ENCODE measurements at places on chromosomes 11 and 22. TPM values are rescaled to one million over a fixed set of nuclear protein-coding genes. Genes with fewer than 3 reads are reported as not detected.

DNA sequence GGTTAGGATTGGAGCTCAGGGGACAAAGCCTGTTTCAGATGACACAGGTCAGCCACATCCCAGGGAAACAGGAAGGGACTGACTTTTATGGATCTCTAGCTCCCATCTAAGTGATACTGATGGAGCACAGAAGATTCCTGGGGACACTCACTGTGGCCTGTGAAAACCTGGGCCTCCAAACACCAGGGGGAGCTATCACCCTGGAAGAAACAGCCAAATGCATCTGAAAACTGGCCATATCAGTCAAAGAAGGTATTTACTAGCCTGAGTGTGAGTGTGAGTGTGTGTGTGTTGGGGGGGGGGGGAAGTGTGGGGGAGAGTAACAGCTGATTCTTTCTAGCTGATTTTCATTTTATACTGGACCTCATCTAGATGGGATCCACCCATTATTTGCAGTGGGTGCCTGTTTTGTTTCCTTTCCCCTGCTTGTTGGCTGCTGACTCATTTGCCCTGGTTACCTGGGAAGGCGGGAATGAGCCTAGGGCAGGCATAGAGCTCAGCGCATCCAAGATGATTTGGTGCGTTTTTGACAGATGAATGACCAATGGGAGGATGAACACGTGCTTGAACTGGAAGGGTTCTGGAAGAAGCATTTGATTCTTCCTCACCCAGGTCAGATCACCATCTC, 284.0 kb downstream of the KIRREL3 start:
- peak; percentile 27 for DNase-seq

DNA sequence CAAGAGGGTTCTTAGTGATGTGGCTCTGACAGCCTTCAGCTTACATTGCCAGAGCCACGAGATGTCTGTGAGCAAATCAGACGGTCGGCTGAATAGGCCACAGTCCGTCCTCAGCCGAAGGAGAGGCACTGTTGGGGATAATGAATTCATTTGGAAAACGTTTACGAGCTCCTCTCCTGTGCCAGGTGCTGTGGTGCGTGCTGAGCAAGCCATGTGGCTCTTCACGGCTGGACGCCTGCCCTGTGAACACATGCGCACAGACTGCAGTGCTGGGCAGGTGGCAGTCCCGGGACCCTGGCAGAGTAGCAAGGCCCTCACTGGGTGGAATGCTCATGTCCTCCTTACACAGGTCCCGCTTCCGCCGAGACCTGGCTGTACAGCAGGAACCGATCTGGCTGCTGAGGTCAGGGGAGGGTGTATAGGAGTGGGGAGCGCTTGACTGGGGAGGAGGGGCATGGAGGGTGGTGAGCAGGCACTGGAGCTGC, 6.8 kb downstream of the TBC1D22A start:
- DNase-seq = no peak

- no peak for DNase-seq
Observed at GRCh38 chr11:111531687-111532364, 8.7 kb upstream of the LAYN start.

DNA sequence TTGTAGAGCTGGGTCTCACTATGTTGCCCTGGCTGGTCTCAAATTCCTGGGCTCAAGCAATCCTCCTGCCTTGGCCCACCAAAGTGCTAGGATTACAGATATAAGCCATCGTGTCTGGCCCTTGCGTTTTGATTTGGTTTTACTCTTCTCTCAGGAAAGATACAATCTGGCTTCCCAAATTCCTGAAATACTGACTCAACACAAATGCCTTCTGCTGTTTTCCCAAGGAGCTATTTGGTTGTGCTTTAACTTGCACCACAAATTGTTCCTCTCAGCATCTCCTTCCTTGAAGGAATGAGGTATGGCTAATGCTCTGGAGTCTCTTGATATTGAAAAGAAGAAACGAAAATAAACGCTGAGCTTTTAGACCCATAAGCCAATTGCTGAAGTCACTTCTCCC, 110.0 kb upstream of the PAX6 start:
- no peak for DNase-seq

DNA sequence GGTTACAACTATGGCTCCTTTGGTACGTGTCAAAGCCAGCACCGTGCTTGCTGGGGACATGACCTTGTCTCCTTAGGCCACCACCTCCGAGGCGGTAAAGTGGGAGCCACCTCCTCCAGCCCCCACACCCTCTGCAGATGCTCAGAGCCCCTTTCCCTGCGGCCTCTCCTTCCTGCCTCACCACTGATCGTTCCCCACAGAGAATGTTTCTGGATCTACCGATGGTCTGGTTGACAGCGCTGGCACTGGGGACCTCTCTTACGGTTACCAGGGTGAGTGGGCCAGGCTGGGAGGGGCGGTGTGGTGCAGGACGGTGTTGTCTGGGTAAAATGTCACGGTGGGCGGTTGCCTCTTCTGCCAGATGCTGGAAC, 8.9 kb downstream of the SIDT2 start:
- DNase-seq = no peak

The CALCA gene
- polyA plus RNA-seq = not detected

DNA sequence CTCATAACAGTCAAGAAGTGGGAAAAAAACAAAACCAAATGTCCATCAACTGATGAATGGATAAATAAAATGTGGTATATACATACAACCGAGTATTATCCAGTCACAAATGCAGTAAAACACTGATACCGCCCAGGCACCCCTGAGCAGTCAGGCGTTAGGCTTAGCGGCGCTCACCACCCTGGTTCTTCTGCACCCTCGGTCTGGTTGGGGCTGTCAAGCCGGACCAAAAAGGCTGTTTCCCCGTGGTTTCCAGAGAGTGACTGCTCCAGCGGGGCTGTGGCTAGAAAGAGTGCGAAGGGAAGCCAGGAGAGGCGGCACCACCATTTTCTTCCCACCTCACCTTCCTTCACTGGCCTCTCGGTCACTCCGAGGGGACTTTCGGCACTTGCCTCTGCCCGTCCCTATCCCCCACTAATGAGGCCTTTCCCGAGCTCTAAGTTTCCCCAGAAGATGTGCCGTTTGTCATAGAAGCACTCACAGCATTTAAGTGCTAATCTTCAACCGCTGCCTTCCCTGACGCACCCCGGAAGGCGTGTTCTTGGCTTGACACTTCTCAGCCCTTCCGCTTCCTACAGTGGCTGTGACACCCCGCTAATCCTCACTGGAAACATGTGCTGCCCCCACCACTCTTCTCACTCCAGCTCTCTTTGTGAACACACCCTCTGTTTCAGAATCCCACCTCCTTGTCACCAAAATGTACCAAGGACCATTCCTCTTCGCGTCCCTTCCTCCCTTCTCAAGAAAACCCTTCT, 42.4 kb downstream of the FCHSD2 start:
- DNase-seq = no peak

GRCh38 chr11:35427071-35427470, 7.7 kb upstream of the SLC1A2 start:
- peak; percentile 52 for DNase-seq

The ACR gene
- 0.58 TPM for polyA plus RNA-seq

- no peak for DNase-seq
Observed at GRCh38 chr22:30288419-30289140, 725 bp downstream of the CASTOR1 start.

The CACNA1I gene
- polyA plus RNA-seq = 0.12 TPM

DNA sequence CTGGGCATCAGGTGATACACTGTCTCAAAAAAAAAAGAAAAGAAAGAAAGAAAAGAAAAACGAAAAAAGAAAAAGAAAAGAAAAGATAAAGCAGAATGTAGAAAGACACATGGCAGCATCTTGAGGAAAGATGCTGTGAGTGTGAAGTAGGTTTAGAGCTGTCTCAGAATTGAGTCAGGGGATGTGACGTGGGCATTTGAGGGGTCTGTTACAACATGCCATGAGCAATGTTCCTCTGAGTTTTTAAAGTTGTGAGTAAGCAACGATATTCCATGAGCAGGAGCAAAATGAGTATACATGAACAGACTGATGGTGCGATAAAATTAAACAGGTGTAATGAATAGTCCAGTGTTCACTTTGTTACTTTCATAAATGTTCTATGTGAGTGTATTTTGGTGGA, 11.3 kb upstream of the QSER1 start:
- no peak for DNase-seq

DNA sequence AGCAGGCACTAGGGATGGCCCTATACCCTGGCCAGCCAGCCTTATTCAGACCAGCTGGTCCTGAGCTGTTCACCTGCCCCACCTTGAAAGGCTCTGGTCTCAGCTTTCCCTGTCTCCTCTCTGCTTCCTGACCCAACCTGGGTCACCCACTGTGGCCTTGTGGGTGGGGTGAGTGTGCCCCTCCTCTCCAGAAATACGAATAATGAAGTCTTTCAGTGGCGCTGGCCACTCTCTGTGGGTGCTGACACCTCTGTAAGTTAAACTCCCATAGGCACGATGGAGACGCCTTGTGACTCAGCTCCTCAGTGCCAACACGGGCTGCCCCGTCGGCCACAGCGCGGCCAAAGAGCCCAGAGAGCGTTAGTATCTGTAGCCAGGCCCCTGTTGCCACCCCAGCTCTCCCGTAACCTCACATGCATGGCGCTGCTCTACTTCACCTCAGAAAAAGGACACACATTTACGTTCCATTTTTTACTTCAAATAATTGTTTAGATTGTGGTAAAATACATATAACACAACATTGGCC, 74.6 kb upstream of the SEPTIN5 start:
- DNase-seq = no peak

GRCh38 chr11:111777094-111778046, 11.2 kb upstream of the PPP2R1B start:
- peak; percentile 80 for DNase-seq

The MAJIN gene
- polyA plus RNA-seq = not detected

GRCh38 chr11:103035791-103036434, 56.0 kb downstream of the DCUN1D5 start:
- peak; percentile 47 for DNase-seq

DNA sequence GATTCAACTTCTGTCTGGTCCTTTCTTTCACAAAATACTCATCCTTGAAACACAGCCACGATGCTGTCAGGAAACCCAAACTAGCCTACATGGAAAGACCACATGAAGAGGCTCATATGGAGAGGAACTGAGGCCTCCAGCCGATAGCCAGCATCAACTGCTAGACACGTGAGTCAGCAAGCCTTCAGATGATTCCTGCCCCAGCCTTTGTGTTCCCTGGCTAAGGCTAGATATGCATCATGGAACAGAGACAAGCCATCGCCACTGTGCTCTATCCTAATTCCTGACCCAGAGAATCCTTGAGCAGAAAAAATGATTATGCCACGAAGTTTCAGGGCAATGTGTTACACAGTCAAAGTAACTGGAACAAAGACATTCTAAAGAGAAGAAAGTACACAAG, 75.5 kb downstream of the ENTHD1 start:
- no peak for DNase-seq

- DNase-seq = no peak
Observed at GRCh38 chr22:37366601-37367000, 60.7 kb downstream of the ELFN2 start.

The GLYAT gene
- not detected for polyA plus RNA-seq

- DNase-seq = peak; percentile 66
Observed at GRCh38 chr11:57277845-57278720, 41.0 kb upstream of the APLNR start.

DNA sequence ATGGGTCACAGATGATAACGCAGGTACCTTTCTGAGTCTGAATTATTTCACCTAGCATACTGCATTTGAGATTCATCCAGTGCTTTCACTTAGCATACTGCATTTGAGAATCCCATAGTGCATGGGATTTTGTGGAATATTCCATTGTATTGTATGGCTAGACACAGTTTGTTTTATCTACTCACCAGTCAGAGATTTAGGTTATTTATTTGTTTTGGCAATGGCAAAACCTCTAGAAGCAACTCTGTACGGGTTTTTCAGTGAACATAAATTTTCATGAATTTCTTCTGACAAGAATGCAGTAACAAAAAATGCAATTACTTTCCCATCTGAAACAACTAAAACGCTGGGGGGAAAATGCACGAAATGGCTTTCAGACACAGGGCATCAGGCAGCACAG, 24.3 kb downstream of the SCN4B start:
- DNase-seq = no peak

DNA sequence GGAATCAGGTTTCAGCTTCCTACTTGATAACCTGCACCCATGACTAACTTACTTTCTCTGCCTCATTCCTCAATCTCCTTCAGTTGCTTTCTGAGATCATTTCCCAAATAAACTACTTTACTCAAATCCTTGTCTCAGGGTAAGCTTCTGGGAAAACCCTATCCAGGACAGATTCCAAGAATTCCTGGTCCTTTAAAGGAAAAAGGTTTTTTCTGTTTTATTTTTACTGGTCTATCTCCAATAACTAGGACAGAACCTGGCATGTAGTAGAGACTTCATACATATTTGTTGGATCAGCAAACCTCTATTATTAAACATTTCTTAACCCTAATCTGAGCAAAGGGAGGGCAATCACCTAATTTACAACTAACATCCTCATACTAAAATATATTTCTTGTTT, 910.5 kb upstream of the CHORDC1 start:
- DNase-seq = peak; percentile 49
